NCI-H226 (cell line): ENCODE measurements at places on chromosomes 5 and 9.
A peak's percentile ranks its signal among the peaks of the same experiment; 100 is the strongest.

DNA sequence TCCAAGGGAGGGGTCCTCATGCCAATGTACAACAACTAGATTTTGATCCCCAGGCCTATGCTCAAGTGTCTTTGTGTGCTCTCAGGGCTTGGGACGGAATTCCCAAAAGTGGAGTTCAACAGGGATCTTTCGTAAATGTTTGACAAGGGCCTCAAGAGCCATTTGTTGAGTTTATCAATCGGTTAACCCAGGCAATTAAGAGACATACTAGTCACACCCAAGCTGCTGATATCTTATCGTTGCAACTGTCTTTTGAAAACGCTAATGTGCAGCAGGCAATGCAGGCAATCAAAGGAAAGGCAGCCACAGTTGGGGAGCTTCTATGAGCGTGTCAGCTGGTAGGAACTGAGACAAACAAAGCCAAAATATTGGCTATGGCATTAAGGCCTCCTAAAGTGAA is 161.2 kb downstream of the CPLANE1 start:
- DNase-seq, result no peak

GRCh38 chr5:140923601-140924000 is 2.5 kb upstream of the PCDHAC1 start:
- DNase-seq, result no peak

- no peak for DNase-seq
These were observed 26.2 kb downstream of the GPR21 start for GRCh38 chr9:123059472-123060220.

GRCh38 chr9:116067566-116067965 is 86.0 kb upstream of the PAPPA start:
- DNase-seq, result no peak

DNA sequence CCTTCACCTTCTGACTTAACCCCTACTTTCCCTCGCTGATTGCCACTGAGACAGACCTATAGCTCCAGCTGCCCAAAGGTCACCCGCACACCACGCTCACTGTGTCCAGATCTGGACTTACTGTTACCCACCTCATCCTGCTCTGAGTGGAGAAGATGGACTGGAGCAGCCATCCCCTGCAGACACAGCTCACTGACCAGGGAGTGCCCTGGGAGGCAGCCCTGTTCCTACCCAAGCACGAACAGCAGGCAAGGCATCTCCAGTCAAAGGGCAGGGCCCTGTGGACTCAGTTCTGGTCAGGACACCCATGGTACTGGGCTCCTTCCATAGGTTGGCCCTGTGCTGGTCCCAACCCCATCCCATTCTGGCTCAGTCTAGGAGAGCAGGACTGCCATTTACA is 9.5 kb upstream of the BARX1 start:
- DNase-seq, result no peak

GRCh38 chr5:139710319-139711066 is 62.3 kb downstream of the CXXC5 start:
- peak; percentile 70 for DNase-seq

DNA sequence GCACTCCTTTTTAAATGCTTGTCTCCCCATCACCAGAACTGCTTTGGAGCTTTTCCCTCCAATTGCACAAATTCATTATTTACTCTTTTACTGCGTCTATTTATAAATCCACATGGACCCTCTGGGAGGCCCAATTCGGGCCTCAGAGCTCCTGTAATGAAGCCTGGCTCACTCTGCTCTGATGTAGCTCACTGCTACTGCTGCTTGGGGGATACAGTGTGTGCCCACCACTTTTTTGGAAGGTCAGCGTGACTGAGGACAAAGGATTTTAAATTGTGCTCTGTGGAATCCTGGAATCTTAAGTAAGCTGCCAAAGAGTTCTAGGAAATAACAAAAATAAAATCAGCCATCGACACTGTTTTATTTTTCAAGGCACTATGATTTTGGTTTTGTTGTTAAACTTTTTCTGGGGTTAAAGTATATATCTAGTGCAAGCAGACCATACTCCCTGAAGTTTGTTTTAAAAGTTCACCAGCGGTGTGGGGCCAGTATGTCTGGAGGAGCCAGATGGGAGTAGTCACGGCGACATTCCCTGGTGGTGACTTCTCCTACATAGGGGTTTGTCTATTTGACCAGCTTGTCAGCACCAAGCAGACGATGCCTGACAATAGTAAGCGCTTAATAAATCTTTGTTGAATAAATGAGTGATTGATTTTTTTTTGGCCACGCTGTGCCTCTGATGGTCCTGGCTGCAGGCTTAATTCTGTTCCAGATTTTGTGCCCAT is 142.8 kb downstream of the TMEM38B start:
- DNase-seq, result no peak

DNA sequence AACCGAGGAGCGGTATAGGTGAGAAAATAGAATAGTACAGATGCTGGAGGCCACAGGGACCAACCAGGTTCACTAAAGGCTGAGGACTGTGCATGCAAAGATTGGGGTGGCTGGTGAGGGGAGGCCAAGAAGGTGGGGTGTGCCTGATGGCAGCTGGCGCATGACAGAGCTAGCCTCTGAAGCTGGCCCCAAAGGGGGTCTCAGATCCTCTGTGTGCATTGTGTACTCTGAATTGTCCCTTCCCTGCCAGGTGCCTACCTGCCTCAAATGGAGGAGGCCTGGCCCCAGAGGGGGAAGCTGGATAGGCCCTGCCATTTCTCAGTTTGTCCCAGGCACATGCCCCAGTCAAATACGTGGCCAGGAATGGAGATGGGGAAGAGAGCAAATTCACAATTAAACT is 63.1 kb downstream of the CRB2 start:
- DNase-seq, result no peak

- peak; percentile 71 for DNase-seq
These were observed 23.0 kb downstream of the FBLL1 start for GRCh38 chr5:168552146-168552545.

DNA sequence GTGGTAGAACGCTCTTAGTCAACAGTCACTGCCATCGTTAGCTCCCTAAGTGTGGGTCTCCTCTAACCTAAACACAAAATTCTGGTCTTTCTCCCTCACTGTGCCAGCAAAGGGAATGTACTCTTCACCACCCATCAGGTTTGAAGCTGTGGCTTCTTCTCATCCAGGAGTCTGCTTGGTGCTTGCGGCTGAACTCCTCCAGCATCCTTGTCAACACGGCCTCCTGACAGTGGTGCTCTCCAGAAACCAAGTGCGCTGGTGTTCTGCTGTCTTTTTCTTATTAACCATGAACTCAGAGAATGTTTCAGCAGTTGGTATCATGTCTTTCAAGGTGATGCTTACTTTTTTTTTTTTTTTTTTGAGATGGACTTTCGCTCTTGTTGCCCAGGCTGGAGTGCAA is 23.9 kb upstream of the LPCAT1 start:
- DNase-seq, result no peak

DNA sequence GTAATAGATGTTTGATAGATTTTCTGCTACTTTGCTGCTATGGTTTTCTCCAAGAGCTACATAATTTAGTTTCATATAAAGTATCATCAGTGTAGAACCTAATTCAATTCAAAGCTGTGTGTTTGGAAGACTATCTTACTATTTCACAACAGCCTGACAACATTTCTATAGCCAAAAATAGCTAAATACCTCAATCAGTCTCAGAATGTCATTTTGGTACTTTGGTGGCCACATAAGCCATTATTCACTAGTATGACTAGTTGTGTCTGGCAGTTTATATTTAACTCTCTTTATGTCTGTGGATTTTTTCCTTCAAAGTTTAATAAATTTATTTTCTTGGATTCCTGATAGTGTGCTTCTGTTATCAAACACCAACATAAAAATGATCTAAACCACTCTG is 35.1 kb upstream of the CCDC152 start:
- no peak for DNase-seq

DNA sequence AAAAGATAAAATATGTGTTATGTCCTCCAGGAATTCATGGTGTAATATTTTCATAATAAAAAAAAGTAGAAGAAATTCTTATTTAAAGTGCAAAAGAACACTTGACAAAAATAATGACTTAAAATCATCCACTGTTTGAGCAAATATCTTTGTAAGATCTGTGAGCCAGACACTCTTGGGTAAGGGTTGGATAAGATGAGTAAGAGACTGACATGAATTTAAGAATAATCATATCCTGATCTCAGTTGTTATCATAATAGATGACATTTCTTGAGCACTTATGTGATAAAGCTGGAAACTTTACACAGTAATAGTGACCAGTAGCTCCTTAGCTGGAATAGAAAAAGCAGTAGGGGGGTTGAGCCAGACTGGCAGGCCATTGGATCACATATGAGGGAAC is 40.0 kb upstream of the ADRB2 start:
- no peak for DNase-seq

DNA sequence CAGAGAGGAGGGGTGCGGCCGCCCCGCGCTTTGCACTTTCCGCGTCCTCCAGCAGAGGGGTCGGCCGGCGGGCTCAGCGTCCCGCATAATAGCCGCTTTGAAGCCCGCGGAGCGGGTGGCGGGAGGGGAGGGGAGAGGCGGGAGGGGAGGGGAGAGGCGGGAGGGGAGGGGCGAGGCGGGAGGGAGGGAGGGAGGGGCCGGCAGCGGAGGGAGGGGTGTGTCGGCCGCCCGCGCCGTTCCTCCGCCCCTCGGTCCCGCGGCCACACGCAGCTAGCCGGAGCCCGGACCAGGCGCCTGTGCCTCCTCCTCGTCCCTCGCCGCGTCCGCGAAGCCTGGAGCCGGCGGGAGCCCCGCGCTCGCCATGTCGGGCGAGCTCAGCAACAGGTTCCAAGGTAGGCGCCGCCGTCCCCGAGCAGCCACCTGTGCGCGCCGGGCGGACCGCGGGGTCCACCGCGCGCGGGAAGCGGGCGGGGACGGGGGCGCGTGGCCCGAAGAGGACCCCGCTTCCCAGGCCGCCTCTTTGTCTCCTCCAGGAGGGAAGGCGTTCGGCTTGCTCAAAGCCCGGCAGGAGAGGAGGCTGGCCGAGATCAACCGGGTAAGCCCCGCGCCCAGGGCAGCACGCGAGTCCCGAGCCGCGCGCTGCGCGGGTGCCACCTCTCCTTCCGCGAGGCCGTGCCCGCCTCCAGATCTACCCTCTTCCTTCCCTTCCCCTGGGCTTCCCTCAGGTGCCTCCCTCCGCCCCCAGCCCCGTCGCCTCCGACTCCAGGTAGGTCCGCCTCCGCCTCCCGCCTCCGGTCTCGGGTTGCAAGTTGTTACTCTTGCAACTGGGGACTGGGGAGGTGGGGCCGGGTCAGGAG is at the start of gene AIF1L:
TSS of gene AIF1L (plus strand) at position 263 of the 857 bp plus-strand sequence. CDS start at position 362, 99 bp downstream.
- no peak for DNase-seq

DNA sequence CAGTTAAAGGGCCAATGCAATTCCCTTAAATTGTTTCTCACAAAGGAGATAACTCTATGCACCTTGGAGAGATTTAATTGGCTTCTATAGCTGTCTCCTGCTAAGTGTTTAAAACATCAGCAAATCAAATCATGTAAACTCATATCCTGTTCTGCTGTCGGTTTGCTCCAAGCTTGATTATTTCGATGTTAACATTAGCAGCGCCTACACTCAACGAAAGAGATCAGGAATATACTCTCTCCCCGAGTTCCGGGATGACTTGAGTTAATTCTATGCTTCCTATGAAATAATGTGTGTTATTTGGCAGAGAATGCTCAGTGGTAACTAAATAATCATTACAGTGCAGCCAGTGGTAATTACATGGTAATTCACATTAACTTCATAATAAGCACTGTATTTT is 338.6 kb downstream of the EBF1 start:
- no peak for DNase-seq

DNA sequence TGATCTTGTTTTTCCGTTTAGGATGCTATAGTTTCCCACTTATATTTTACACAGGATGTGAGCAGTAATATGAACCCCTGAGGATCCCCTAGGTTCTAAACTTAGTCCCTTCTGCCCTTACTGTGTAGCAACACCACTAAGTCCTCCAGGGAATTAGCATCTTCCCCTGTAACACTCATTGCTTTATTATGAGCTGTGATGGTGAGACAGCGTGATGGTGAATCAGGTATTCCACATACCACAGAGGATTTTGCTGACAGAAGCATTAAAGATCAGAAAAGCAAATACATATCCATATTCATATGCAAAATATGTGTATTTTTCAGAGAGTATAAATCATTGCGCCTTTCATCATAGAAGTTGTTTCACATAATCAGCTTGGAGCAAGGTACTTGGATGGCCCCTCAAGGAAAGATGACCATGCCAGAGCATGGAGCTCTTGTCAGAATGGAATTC is 317.0 kb downstream of the ICE1 start:
- no peak for DNase-seq

DNA sequence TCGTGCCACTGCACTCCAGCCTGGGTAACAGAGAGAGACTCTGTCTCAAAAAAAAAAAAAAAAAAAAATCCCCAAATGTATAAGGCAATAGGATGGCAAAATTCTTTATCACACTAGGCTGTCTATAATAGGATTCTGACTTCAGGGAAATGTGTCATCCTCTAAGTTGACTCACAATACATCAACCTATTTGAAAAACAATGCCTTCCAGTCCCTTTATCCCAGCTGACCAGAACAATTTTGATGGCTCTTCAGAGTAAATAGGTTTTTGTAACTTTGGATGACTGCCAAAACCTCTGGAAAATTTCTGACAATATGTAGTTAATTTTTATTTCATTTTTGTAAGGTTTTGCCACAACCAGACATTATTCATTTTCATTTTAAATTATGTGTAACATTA is 184.1 kb downstream of the CCDC192 start:
- DNase-seq, result no peak

DNA sequence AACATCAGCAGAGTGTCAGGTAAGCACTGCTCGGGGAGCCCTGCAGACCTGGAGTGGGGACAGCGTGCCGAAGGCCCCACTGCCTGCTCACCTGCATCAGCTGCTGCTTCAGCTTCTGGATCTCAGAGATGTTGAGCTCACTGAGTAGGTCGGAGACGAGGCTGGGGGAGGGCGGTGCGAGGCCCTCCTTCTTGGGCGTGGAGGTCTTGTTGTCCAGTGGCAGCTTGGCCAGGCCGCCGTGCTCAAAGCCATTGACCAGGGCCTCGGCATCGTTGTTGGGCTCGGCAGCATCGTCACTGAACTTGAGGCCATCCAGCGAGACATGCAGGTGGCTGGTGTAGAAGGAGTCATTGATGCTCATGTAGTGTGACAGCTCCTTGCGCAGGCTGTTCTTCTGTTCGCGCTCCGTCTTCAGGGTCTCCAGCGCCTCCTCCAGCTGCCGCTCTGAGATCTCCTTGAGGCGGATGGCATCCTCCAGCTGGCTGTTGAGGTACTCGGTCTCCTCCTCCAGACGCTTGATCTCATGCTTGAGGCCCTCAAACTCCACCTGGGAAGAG is 44.3 kb downstream of the BICD2 start:
- DNase-seq, result no peak

- no peak for DNase-seq
These were observed 54.7 kb downstream of the SEMA4D start for GRCh38 chr9:89442981-89443814.

GRCh38 chr5:91224456-91224855 is 158.7 kb downstream of the ARRDC3 start:
- peak; percentile 39 for DNase-seq

- DNase-seq, result no peak
These were observed 546.4 kb downstream of the EFNA5 start for GRCh38 chr5:107124376-107124775.

- DNase-seq, result no peak
These were observed 282.6 kb downstream of the IRX1 start for GRCh38 chr5:3878267-3878666.

GRCh38 chr5:103452666-103453065 is 109.9 kb downstream of the NUDT12 start:
- DNase-seq, result no peak

GRCh38 chr5:172870291-172870714 is 36.3 kb downstream of the ERGIC1 start:
- peak; percentile 96 for DNase-seq
